Activated T-helper 1 cell treated with anti-CD3 and anti-CD28 coated beads, Interleukin-12 subunit alpha, Interleukin-12 subunit beta, Interleukin-2, Interleukin-4 antibody, amounts not matched to agents 30 ng/mL and 10 ng/mL and 1 ng/mL, durations not matched to agents 14 hours and 24 hours and 36 hours (primary cell): ENCODE measurements at places on chromosomes 1 and 21.

GRCh38 chr1:235421751-235422150 is 54.5 kb downstream of the TBCE start:
- peaks cover 15% of the 10 kb centered on the region for H3K4me1 ChIP-seq
- no peaks in the 10 kb centered on the region for H3K27me3 ChIP-seq
- no peak overlapping the region for H3K4me3 ChIP-seq
- no peak for DNase-seq
- peaks cover 4% of the 10 kb centered on the region for H3K36me3 ChIP-seq

DNA sequence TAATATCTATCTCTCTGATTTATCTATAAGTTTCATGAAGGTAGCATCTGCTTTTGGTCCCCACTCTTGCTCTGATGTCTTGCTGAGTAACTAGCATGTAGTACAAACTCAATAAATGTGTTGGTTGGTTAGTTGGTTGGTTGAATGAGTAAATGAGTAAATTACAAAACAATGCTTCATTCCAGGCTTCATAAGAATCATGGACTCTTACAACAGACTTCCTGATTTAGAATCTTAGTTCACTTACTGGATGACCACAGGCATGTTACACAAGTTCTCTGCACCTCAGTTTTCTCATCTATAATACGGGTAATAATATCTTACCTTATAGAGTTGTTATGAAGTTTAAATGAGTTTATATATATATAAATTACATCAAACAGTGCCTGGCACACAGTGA is 98.6 kb downstream of the ZNF281 start:
- H3K27ac ChIP-seq: no peak overlapping the region
- H3K27me3 ChIP-seq: peaks cover 8% of the 10 kb centered on the region
- H3K36me3 ChIP-seq: no peaks in the 10 kb centered on the region

DNA sequence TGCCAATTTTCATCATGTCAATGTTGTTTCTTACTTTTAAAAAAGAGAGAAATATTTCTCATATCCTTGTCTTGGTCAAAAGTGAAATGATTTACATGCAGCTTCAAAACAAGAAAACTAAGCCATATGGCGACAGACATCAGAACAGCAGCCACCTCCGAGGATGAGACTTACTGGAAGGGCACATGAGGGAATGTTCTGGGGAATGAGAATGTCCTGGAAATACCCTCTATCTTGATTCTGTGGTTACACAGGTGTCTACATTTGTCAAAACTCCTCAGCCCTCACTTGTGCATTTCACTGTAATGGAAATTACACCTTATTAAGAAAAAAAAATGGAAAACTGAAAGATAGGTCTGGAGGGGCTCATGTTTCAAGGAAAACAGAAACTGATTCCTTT is 14.2 kb upstream of the ECE1 start:
- H3K4me3 ChIP-seq: no peak overlapping the region
- no peaks in the 10 kb centered on the region for H3K36me3 ChIP-seq
- H3K4me1 ChIP-seq: peaks cover 46% of the 10 kb centered on the region

GRCh38 chr1:58928514-58928913 is 144.7 kb upstream of the JUN start:
- H3K27ac ChIP-seq: no peak overlapping the region
- H3K27me3 ChIP-seq: peaks cover 2% of the 10 kb centered on the region
- no peak overlapping the region for H3K4me3 ChIP-seq
- H3K4me1 ChIP-seq: peaks cover 64% of the 10 kb centered on the region
- no peak for DNase-seq
